MM.1S (cell line): ENCODE measurements at places on chromosomes 11 and 22.

- H3K27me3 ChIP-seq: no peaks in the 10 kb centered on the region
- DNase-seq: no peak
- H3K4me3 ChIP-seq: no peak overlapping the region
- no peak overlapping the region for H3K27ac ChIP-seq
- H3K4me1 ChIP-seq: no peaks in the 10 kb centered on the region
Measured at GRCh38 chr11:33135216-33135615, 26.1 kb downstream of the CSTF3 start.

DNA sequence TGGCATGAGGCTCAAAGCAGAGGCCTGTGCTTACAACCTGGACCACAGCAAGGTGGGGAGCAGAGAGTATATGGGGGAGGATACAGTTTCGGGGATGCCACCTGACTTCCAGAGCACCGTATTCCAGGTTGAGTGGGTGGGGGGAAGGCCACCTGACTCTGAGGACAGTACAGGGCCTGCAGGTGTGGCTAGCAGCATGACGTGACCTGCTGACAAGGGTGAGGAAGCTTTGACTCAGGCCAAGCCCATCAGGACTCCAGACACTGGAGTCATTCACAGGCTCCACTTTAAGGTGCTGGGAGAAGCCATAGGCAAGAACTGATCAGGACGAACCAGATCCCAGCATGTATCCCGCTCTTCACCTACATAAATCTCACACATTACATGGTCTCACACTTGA lies 34.6 kb upstream of the CRTAM start:
- H3K27me3 ChIP-seq: no peaks in the 10 kb centered on the region
- H3K4me1 ChIP-seq: peaks cover 5% of the 10 kb centered on the region
- H3K36me3 ChIP-seq: no peaks in the 10 kb centered on the region
- H3K27ac ChIP-seq: no peak overlapping the region
- no peak overlapping the region for H3K4me3 ChIP-seq
- no peak for DNase-seq

DNA sequence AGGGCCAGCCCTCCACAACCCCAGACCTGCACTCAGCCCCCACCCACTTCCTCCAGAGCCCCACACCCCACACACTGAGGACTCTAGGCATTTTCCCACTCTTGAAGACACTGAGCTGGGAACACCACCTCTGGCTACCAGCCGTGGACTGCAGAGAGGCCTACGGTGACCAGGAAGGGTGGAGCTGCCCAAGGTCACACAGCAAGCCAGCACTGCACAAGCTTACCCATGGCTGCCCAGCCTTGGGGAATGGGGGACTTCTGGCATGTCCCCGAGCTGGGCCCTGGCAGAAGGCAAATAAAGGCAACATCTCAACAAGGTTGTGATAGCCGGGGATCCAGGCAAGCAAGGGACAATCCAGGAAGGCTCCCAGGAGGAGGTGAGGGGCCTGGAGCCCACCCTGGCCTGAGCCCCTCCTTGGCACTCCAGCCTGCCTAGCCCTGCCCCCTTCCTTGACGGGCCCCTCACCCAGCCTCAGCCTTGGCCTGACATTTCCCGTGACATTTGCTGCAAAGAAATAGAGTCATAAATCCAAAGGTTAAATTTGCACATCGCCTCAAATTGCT lies 5.5 kb downstream of the RTN4R start:
- H3K27ac ChIP-seq: no peak overlapping the region
- no peaks in the 10 kb centered on the region for H3K36me3 ChIP-seq
- no peak overlapping the region for H3K4me3 ChIP-seq
- H3K4me1 ChIP-seq: no peaks in the 10 kb centered on the region

DNA sequence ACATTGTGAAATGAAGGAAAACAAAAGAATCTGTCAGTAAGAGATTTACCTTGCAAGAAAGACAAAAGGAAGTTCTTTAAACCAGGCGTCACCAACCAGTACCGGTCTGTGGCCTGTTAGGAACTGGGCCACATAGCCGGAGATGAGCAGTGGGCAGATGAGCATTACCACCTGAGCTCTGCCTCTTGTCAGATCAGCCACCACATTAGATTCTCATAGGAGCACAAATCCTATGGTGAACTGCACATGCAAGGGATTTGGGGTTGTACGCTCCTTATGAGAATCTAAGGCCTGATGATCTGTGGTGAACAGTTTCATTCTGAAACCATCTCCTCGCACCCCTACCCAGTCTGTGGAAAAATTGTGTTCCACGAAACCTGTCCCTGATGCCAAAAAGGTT lies 108.2 kb downstream of the CYP2R1 start:
- no peak overlapping the region for H3K27ac ChIP-seq
- H3K4me1 ChIP-seq: no peaks in the 10 kb centered on the region
- no peaks in the 10 kb centered on the region for H3K36me3 ChIP-seq
- DNase-seq: no peak
- H3K27me3 ChIP-seq: no peaks in the 10 kb centered on the region
